ENCODE measurements at places on chromosomes 12 and 14.

DNA sequence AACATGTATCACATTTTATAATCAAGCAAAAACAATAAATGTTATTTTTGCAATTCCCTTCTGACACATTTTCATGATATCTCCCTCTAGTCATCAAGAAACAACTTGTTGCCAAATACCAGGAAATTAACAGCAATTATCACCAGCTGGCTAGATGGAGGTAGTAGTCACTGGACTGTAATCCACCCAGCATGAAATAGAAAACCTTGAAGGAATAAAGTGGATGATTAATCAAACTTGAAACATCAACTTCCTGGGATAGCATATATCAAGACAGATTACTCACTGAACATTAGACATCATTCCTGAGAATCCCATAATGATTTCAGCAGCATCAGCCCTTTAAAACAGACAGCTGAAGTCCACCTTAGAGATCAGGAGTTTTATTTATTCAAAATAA is 259.0 kb downstream of the CCDC59 start:
- DNase-seq = no peak

- no peak for DNase-seq
Observed at GRCh38 chr14:51998348-51998747, 9.0 kb downstream of the RTRAF start.

DNA sequence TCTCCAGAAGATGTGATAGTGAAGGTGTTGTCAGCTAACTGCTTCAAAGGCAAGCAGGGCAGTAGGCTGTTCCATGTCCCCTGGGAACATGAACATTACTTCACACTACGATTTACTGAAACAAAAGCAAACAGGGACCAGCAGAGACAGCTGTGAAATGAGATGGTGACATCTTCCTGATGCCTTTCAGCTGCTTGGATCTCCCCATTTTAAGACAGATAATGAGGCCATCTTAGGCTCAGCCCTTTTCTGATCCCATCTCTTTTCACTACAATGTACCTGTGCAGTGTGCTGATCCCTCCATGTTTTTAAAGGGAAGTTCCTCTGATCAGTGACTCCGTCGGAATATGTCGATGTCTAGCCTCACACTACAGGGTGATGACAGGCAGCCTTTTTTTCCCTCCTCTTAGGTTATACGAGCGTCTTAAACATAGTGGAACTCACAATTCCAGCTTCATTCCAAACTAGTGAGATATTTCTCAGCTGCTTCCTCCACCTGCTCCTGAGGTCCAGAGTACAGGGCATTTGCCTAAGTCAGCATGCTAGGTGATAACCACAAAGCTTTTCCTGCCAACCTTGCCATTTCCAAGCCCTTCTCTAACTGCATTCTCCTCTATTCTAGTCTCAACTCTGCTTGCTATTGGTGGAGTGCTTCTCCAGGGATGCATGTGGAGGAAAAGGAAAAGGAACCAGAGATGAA is 87.6 kb upstream of the EGLN3 start:
- DNase-seq = no peak

DNA sequence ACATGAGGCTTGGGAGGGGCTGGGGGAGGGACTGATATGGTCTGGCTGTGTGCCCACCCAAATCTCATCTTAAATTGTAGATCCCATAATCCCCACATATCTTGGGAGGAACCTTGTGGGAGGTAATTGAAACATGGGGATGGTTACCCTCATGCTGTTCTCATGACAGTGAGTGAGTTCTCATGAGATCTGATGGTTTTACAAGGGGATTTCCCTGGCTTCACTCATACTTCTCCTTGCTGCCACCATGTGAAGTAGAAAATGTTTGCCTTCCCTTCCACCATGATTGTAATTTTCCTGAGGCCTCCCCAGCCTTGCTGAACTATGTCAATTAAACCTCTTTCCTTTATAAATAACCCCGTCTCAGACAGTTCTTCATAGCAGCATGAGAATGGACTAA is 362.9 kb downstream of the PCNX1 start:
- no peak for DNase-seq

All from dermis blood vessel endothelial cell (primary cell).